Activated T-helper 1 cell treated with anti-CD3 and anti-CD28 coated beads, Interleukin-12 subunit alpha, Interleukin-12 subunit beta, Interleukin-2, Interleukin-4 antibody, amounts not matched to agents 30 ng/mL and 10 ng/mL and 1 ng/mL, durations not matched to agents 14 hours and 24 hours and 36 hours (primary cell): ENCODE measurements at places on chromosomes 6 and 20. TPM values are rescaled to one million over a fixed set of nuclear protein-coding genes. Genes with fewer than 3 reads are reported as not detected.

GRCh38 chr20:57840066-57840465 is 130.3 kb upstream of the PMEPA1 start:
- DNase-seq = no peak

DNA sequence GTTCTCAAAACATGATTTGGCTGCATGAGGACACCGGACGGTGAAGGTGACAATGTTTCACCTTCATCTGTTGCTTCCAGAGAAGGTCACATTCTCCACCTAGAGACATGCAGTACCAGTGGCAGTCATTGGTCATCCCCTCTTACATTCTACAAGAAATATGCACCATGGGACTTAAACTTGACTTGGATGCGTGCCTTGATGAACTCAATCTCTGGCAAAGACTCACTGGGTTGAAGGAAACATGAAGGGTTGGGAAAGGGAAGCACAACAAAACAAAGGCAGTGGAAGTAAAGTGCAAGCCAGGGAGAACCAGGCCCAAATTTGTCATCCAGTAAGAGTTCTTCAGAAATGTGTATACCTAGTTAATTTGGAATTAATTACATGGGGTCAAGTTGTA is 39.4 kb upstream of the ARMH2 start:
- no peak for DNase-seq

DNA sequence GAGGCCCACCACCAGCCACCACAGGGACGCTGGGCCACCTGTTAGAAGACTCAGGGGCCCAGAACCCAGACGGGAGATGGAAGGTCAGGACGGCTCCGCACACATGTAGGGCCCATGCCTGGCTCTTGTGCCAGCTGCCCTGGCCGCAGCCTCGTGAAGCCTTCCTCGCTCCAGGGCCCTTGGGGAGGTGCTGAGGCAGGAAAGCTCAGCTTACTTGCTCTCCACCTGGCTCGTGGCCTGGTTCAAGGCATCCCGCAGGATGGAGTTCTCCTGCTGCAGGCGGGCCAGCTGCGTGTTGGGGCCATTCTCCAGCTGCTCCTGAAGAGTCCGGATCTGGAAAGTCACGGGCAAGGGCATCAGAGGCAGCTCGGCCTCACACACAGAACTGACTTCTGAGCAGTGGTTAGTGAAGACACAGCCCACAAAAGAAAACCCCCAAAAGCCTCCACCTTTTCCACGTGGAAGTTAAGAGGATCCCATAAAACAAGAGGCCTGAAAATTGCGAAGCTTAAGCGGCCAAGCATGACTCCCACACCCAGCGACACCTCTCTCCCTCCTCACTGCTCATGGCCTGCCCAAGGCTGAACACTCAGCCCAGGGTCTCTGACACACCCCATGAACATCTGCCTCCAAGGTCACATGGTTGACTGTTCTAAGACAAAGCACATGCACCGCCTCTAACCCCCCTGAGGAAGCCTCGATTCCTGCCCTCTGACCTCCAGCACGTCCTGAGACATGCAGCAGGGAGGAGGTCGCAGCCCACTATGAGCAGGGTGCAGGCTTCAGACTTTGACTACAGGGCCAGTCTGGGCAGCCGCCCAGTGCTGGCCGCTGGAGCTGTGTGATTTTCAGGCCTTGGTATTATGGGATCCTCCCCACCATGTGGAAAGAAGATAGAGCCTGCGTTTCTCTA is 46.5 kb downstream of the RRBP1 start:
- no peak for DNase-seq

DNA sequence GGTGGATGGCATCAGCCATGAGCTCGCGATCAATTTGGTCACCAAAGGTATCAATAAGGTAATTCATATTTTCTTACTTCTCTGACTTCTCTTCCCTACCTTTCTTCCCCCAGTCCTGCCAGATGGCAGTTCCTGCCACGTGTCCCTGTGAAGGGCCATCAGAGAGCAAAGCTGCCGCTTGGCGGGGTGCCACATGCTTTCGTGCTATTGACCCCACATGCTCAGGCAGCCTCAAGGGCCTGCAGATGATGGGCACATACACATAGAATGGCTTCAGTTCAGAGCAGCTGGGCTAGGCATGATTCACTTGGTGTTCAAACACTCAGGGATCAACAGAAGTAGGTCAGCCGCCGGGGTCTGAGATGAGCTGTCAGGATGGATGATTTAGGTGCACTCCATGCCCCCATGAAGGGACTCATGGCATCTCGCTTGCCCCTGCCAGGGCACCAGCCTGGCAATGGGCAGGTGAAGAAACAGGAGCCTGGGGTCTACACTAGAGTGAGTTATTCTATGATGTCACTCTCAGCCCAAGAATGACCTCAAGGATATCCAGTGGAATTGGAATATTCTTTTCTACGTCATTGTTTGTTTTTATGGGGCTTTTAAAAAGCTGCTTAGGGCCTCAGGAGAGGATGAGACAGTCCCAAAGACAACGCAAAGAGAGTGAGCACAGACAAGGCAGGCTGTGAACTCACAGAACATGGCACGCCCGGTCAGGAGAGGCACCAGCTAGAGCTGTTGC is 25.5 kb downstream of the BANF2 start:
- no peak for DNase-seq

- DNase-seq = no peak
These were observed 17.2 kb downstream of the TAB2 start for GRCh38 chr6:149334682-149335160.

GRCh38 chr20:45358282-45359068 is 4.5 kb upstream of the SYS1 start:
- DNase-seq = no peak

GRCh38 chr20:48420176-48420575 is 407.6 kb downstream of the PREX1 start:
- DNase-seq = no peak

DNA sequence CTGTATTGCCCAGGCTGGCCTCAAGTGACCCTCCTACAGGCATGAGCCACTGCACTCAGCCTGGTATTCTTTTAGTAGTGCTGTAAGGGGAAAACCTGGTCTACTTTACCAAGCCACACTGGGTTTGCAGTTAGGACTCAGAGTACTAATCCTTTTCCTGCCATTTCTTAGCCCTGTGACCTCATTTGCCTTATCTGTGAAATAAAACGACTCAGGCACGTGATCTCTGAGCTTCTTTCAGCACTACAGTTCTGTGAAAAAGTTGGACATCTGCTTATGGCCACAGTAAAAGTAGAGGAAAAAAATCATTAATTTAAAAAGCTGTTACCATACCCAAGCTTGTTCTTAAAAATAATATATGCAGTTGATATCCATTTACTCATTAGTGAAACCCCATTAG is 1007.5 kb downstream of the KIF16B start:
- no peak for DNase-seq

DNA sequence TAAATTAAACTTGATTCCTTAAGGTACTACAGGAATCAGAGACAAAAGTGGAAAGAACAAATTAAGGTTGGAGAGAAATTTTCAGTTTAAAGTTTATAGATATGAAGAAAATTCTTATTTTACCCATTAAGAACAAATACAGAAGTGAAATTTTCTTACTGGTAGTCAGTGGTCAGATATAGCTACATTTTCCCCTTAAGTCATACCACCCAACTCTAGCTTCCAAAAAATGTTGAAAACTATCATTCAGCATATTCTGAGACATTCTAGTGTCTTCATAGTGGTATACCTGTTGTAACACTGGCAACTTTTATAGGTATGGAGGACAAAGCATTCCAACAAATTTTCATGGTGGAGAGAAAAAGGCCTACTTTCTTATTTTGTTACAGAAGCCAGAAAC is 15.6 kb upstream of the SUMO4 start:
- no peak for DNase-seq

- no peak for DNase-seq
These were observed 70.9 kb downstream of the MAN1A1 start for GRCh38 chr6:119278625-119279024.

- peak; percentile 11 for DNase-seq
These were observed at the start of gene GNMT for GRCh38 chr6:42960243-42961019. GNMT (plus strand) TSS chr6:42960754; CDS start chr6:42960768, 14 bp downstream.

DNA sequence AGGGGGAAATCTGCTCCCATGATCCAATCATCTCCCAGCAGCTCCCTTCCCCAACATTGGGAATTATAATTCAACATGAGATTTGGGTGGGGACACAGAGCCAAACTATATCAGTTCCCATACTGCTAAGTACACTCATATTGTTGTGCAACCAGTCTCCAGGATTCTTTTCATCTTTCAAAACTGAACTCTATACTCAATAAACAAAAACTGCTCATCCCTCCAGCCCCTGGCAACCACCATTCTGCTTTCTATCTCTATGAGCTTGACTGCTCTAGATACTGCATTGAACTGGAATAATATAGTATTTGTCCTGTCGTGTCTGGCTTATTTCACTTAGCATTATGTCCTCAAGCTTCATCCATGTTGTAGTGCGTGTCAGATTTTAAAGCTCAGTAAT is 42.9 kb downstream of the STX11 start:
- DNase-seq = no peak

DNA sequence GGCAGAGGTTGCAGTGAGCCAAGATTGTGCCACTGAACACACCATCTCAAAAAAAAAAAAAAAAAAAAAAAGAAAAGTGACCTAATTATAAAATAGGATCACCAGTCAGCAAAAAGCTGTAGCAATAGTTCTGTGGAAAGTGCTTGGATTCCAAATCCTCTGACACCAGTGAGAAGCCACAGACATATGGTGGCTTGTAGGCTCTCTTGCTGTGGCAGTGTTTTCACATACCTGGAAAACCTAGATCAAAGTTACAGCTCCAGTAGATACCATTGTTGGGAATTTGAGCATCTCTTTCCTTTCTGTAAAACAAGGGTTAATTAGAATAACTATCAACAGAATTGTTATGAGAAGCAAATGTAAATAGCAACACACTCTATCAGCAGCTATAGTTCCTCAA is 4.1 kb downstream of the CCDC170 start:
- DNase-seq = no peak

DNA sequence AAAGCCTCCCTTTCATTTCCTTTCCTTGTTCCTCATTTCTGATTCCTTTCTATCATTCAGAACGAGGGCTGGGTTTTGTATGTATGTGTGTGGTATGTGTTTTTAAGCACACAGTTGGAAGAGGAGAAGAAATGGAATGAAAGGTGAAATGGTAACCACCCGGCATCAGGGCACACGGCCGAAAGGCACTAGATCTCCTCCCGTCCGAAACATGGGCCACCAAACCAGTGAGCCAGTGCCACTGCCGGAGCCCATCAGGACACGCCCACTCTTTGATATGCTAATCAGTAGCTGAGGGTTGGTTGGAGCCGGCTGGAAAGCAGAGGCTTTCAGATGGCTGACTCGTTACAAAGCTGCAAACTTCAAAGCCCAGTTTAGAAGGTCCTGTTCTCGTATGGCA is 228.6 kb upstream of the JARID2 start:
- no peak for DNase-seq

- DNase-seq = no peak
These were observed 5.3 kb downstream of the SFTA2 start for GRCh38 chr6:30926644-30927043.

- DNase-seq = no peak
These were observed 77.7 kb upstream of the TBC1D7 start for GRCh38 chr6:13405961-13406477.

DNA sequence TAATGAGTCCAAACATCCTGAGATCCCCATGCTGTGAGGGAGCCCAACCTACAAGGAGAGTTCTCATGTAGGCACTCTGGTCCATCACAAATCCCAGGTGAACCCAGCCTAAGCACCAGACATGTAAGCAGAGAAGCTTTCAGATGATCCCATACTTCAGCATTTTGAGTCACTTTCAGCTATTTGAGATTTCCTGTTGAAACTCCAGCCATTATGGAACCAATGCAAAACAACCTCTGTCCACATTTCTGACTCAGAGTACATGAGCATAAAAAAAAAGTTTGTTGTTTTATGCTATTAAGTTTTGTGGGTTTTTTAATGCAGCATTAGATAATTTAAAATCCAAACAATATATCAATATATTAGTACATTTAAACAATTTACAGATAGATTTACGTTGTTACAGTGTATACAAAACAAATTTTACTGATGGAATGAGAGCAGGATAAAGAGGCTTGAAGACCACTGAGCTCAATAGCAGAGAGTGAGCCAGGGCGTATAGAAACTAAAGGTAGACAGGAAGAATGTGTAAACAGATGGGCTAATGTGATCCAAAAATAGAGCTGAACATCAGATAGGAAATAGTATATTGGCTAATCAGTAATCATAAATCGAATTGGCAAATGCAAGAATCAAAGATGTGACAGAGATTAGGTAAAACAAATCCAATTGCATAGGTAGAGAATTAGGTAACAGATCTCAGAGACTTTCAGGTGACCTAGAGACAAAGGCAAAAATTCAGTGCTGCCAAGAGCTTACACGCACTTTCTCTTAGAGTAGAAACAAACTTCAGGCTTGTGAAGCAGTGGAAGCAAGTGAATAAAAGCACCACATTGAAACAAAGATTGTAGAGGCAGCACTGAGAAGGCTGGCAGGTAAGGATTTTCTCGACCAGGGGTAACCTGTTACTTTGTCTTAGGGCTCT is 36.2 kb upstream of the PLCB1 start:
- DNase-seq = no peak

GRCh38 chr6:30157581-30157980 is 3.4 kb downstream of the TRIM10 start:
- DNase-seq = no peak

The ZNF292 gene
- 50.1 and 51.7 TPM in 2 replicates for total RNA-seq

The KCNK15 gene
- 1.1 TPM in 2 replicates for total RNA-seq

The HTR1E gene
- not detected in 2 replicates for total RNA-seq

The PGC gene
- total RNA-seq = 0.60 TPM in 1 of 2 replicates, not detected in the other

The RRAGD gene
- 7.8 and 10.1 TPM in 2 replicates for total RNA-seq

The RIPOR3 gene
- total RNA-seq = not detected in 2 replicates

The ERVFRD-1 gene
- not detected in 2 replicates for total RNA-seq

The PI16 gene
- total RNA-seq = not detected in 2 replicates

The DNMT3B gene
- 0.75 and 0.93 TPM in 2 replicates for total RNA-seq

The ENPP5 gene
- total RNA-seq = not detected in 2 replicates

The QKI gene
- 71.1 and 72.5 TPM in 2 replicates for total RNA-seq

The SLC17A2 gene
- total RNA-seq = 0.10 TPM in 2 replicates

The TCP1 gene
- total RNA-seq = 454 and 457 TPM in 2 replicates

The BNIP5 gene
- total RNA-seq = not detected in 2 replicates

The SAMD3 gene
- total RNA-seq = 3.1 and 4.6 TPM in 2 replicates

The PCK1 gene
- not detected in 2 replicates for total RNA-seq
